Naive thymus-derived CD4-positive, alpha-beta T cell (primary cell): ENCODE measurements at places on chromosomes 6 and 20. TPM values are rescaled to one million over a fixed set of nuclear protein-coding genes. Genes with fewer than 3 reads are reported as not detected.

- DNase-seq: peak; percentile 43
These were observed 26.3 kb downstream of the C6orf89 start for GRCh38 chr6:36912030-36912454.

DNA sequence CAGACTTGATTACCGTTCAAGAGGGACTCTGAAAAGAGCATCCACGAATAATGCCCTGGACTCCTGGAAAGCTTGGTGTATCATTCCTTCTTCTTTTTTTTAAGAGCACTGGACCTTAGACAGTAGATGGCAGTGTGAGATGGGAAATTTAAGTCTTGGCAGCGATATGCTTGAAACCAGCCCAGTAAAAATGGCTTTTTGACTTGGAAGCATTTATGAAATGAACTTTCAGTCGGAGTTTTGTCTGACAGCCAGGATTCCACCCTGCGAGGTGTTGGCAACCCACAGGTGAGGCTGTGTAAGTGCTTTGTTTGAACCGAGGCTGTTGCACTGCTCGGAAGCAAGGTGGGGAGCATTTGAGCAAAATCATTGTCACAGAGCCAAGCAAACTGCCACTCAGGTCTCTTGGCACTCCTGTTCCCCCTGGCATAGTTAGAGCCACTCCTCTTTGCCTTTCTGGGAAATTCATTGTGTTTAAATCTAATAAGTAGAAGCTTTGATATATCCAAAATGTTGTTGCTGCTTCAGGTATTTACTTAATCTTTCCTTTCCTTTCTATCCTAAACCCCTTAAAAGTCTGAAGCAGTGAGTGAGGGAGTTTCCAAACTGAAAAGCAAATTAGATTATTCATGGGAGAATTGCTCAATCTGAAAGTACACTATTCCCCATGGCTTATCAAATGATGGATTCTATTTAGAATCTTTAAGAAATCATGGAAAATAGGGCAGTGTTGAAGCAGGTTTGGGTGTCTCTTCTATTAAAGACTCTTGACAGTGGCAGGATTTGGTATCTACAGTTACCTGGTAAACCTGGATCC, 272.8 kb upstream of the SLC35B3 start:
- no peak for DNase-seq

GRCh38 chr6:11083956-11084355, 9.7 kb upstream of the SMIM13 start:
- no peak for DNase-seq

DNA sequence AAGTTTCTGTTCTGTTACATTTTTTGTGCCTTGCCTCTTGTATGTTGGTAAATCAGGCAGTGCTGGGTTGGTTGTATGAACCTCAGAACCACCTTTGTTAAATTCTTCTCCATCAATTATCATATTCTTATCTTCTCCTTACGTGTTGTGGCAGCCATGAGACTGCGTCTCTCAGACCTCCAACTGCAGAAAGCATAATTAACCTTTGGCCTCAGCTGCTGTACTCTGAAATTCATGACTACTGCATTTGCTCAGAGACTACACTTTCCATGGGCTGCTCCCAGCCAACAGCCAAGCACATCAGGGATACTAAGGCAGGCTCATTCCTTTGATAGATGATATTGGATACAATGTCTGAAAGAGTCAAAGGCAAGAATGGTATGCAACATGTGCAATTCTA, 15.1 kb upstream of the SNX3 start:
- no peak for DNase-seq

The MRPL14 gene
- 77.9 TPM for polyA plus RNA-seq

The CTNNBL1 gene
- 93.4 TPM for polyA plus RNA-seq
